ENCODE measurements at places on chromosomes 1 and 21. TPM values are rescaled to one million over a fixed set of nuclear protein-coding genes. Genes with fewer than 3 reads are reported as not detected.

Gene TMPRSS15
- not detected for polyA plus RNA-seq

Gene BSND
- polyA plus RNA-seq, result not detected

Gene TIE1
- polyA plus RNA-seq, result not detected

Gene NBPF20
- polyA plus RNA-seq, result 0.62 TPM

Gene XCL2
- 90.6 TPM for polyA plus RNA-seq

Gene GJB3
- polyA plus RNA-seq, result not detected

Gene CLDN14
- not detected for polyA plus RNA-seq

Gene SYTL1
- 124 TPM for polyA plus RNA-seq

Gene GABRD
- not detected for polyA plus RNA-seq

Gene PLPPR4
- not detected for polyA plus RNA-seq

Gene NTMT2
- polyA plus RNA-seq, result not detected

Gene HRNR
- not detected for polyA plus RNA-seq

Gene S100A7
- polyA plus RNA-seq, result not detected

Gene ACTL8
- not detected for polyA plus RNA-seq

Gene DFFB
- 8.3 TPM for polyA plus RNA-seq

Gene KAZN
- polyA plus RNA-seq, result 0.15 TPM

Gene FCRL6
- 129 TPM for polyA plus RNA-seq

Gene DYRK3
- not detected for polyA plus RNA-seq

Gene FAM72C
- not detected for polyA plus RNA-seq

Gene CLDN8
- polyA plus RNA-seq, result not detected

Gene MXRA8
- polyA plus RNA-seq, result 0.61 TPM

Gene CLDN17
- not detected for polyA plus RNA-seq

Gene KRTAP13-2
- not detected for polyA plus RNA-seq

Gene NECAP2
- 170 TPM for polyA plus RNA-seq

Gene ASCL5
- not detected for polyA plus RNA-seq

Gene C1QC
- not detected for polyA plus RNA-seq

Gene PTPRU
- 0.62 TPM for polyA plus RNA-seq
